ENCODE measurements at places on chromosomes 1 and 21.
A peak's percentile ranks its signal among the peaks of the same experiment; 100 is the strongest.

DNA sequence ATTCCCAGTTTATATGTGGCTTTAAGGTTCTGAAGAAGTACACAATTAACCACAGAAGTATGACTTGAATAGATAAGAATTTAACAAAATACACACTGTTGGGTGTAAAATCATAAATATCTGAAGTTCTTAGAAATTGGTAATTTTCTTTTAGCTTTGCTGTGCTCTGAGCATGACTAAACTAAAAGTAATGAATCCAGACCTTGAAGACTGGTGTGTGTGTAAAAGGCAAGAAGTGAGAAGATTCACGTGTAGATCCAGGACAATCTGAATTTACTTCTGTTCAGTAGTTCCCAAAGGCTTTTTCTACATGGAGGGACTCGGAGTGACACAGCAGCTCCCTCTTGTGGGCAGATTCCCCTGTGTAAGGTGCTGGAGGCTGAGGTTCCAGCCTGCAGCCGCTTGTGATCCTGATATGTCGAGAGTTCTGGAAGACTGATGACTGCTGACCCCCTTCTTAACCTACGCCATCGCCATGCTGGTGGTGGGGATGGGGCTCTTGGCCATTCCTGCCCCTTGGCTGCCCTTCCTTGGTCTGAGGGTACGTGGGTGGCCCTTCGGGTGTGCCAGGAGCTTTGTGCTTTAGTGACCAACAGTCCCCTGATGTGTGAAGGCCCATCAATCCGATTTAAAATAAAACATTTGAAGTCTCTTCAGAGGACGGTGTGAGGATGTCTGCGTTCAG is 62.7 kb downstream of the ADARB1 start:
- DNase-seq = peak; percentile 82

DNA sequence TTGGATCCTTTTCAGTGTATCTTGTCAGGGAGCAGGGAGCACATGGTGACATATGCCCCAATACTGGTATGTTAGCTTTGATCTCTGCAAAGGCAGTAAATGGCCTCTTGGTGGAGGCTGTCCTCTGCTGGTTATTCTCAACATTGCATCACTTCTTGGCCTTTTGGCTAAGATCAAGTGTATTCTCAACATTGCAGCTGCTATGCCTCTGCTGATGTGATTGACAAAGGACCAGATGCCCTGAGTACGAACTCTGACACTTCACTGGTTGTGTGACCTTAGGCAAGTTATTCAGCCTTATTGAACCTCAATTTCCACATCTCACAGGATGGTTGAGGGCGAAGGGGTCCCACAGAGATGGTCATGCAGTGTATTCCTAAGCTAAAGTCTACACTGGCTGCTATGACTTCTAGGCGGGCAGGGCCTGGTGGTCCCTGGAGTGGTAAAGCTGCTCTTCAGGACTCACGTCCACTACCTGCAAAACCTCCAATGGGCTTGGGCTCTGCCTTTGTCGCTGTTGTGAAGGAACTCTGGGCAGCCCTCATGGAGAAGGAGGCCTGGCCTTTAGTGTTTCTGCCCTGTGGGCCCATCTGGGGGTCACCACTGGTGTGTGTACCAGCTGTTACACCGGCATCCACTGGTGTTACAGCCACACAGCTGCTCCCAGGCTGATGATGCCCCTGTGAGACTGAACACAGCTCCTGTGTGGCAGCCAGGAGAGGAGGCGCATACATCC is 64.8 kb downstream of the DNTTIP2 start:
- DNase-seq = peak; percentile 74

DNA sequence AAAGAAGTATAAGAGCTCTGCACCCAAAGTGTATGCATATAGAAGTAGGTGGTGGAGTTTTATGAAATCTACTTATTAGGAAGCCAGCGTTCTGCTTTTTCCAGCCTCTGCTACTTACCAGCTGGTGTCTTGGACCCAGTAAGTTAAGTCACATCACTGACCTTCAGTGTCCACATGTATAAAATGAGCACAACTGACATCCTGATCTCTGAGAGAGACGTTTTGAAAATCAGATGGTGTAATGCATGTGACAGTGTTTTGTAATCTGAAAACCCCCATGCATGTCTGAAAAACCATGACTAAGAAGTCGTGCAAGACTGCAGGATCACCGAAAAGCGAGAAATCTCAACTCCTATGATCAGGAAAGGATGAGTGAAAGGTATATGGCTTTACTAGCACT is 2.0 kb downstream of the CR1 start:
- no peak for DNase-seq

- no peak for DNase-seq
Measured at GRCh38 chr1:81832573-81832972, 31.8 kb downstream of the ADGRL2 start.

- no peak for DNase-seq
Measured at GRCh38 chr1:76075188-76075489, 593 bp downstream of the ST6GALNAC3 start.

- no peak for DNase-seq
Measured at GRCh38 chr1:26350343-26350700, 3.6 kb downstream of the CRYBG2 start.

Measured in NCI-H524 (cell line).